Neural progenitor cell (in vitro differentiated cells): ENCODE measurements at places on chromosomes 12 and 14. TPM values are rescaled to one million over a fixed set of nuclear protein-coding genes. Genes with fewer than 3 reads are reported as not detected.

DNA sequence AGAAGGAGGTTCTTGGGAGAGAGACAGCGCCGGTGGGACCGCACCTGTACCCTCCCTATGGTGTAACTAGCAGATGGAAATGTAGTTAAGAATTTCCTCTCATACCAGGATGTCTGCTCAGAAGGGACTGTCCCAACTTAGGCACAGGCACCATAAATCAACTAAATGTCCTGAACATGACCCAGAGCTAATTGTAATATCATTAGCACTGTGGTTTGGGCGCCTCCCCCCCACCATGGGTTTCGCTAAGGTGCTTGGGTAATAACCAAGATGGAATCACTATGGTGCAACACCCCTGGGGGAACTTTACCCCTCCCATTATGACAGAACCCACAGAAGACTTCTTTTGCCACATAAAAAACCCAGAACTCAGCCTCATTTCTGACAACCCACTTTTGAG lies 15.9 kb downstream of the ZNF641 start:
- H3K27me3 ChIP-seq: no peaks in the 10 kb centered on the region
- no peak overlapping the region for H3K27ac ChIP-seq
- H3K36me3 ChIP-seq: no peaks in the 10 kb centered on the region
- no peak overlapping the region for H3K4me3 ChIP-seq
- no peaks in the 10 kb centered on the region for H3K4me1 ChIP-seq
- DNase-seq: no peak

DNA sequence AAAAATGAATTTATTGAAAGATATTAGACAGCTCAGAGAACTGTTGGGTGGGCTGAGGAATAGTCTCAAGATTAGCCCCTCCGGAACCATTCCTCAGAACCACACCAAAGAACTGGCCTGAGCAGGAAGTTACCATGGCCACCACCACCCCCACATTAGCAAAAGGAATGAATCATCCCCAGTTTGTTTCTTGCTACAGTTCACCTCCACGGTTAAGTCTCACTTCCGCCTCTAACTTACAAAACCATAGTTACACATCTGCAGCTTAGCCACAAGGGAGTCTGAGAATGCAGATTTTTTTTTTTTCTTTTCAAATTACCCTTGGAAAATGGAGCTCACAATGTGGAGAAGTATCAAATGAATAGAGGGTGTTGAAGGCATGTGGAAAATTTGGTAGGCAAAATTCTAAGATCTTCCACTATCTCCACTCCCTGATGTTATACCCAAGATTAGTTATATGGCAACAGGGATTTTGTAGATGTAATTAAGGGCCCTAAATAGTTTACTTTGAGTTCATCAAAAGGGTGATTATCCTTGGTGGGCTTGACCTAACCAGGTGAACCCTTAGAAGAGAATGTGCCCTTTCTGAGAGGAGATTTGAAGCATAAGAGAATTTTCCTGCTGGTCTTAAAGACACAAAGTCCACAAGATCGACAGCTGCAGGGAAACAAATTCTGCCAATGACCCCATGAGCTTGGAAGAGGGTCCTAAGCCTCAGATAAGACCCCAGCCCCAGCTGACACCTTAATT lies 129.8 kb upstream of the KRR1 start:
- no peak overlapping the region for H3K4me3 ChIP-seq
- H3K36me3 ChIP-seq: no peaks in the 10 kb centered on the region
- H3K27ac ChIP-seq: no peak overlapping the region
- no peaks in the 10 kb centered on the region for H3K4me1 ChIP-seq

DNA sequence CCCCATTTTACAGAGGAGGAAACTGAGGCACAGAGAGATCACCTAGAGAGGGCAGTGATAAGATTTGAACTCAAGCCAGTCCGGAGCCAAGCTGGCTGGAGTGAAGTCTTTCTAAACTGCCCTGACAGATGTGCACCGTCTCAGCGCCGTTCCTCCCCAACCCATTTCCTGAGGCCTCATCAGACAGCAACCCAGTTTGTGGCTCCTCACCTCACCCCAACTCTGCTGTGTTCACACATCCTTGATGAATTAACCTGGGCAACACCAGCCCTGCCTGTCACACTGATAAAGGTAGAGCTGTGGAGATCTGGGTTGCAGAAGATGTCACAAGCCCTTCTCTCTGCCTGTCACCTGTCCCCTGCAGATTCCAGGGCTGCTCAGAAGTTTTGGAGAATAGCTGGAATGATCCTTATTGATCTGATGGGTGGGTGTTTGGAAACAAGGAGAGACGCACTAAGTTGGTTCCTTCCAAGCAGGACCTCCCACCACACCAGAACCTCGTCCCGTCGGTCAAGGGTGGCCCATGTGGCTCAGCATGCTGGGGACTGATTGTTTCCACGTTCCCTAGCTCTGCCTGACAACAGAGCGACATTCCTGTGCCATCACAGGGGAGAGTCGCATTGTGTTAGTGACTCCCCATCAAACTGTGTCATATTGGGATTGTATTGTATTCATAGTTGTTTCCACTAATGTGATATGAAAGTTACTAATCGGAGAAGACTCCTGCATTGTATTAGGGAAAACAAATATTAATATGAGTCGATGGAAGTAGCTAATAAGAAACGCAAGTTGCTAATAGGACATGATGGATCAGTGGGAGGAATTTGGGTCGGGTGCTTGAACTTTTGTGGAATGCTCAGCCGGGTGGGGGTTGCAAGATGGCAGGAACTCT lies 200.6 kb downstream of the PHETA1 start:
- H3K4me3 ChIP-seq: no peak overlapping the region
- no peak overlapping the region for H3K27ac ChIP-seq
- no peaks in the 10 kb centered on the region for H3K27me3 ChIP-seq

GRCh38 chr12:91974541-91975085 lies 171.0 kb downstream of the BTG1 start:
- no peak overlapping the region for H3K4me3 ChIP-seq
- H3K27me3 ChIP-seq: no peaks in the 10 kb centered on the region
- no peak overlapping the region for H3K27ac ChIP-seq
- no peaks in the 10 kb centered on the region for H3K4me1 ChIP-seq
- no peaks in the 10 kb centered on the region for H3K36me3 ChIP-seq

GRCh38 chr12:84637926-84638325 lies 274.7 kb downstream of the SLC6A15 start:
- no peak overlapping the region for H3K27ac ChIP-seq
- H3K4me3 ChIP-seq: no peak overlapping the region
- no peak for DNase-seq
- H3K36me3 ChIP-seq: no peaks in the 10 kb centered on the region

GRCh38 chr12:54286042-54287030 lies 5.8 kb downstream of the HNRNPA1 start:
- no peak overlapping the region for H3K4me3 ChIP-seq
- peaks cover 24% of the 10 kb centered on the region for H3K4me1 ChIP-seq
- H3K27ac ChIP-seq: peak overlapping the region; percentile 26
- peaks cover 48% of the 10 kb centered on the region for H3K36me3 ChIP-seq

DNA sequence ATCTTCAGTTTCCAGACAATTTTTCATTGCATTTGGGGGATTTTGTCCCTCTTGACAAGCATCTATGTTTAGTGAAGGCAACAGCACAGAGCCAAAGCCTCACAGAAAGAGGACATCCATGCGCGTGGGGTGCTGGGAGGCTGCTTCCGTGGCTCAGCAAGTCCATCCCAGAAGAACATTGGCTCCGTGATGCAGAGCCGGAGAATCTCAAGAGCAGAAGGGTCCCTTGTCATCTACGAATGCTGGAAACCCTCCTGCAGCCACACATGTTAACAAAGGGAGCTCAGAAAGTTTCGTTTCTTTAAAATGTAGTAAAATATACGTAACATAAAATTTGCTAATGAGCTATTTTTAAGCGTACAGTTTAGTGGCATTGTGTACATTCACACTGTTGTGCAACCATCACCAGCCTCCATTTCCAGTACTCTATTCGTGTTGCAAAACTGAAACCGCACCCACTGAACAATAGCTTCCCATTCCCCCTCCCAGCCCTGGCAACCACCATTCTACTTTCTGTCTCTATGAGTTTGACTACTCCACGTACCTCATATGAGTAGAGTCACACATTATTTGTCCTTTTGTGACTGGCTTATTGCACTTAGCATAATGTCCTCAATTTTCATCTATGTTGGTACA lies 185.9 kb downstream of the TTC7B start:
- no peaks in the 10 kb centered on the region for H3K36me3 ChIP-seq
- peaks cover 2% of the 10 kb centered on the region for H3K4me1 ChIP-seq
- no peak for DNase-seq
- no peak overlapping the region for H3K27ac ChIP-seq

DNA sequence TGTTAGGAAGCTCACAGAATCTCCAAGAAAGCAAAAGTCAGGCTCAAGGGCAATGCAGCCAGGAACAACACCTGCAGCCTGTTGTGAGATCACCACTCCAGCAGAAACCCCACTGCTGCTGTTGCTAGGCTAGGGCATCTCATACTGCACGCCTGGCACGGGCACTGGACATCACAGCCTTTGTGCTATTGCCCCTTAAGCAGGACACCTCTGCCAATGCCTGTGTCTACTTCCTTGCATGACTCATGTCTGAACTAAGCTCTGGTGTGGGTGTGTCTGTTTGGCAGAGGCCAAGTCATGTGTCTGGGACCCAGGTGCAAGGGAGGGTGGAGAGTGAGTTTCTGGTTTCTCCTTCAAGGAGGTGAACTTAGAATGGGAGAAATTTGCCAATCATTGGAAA lies 10.0 kb upstream of the DDX47 start:
- H3K27ac ChIP-seq: no peak overlapping the region
- peaks cover 5% of the 10 kb centered on the region for H3K4me1 ChIP-seq
- no peaks in the 10 kb centered on the region for H3K36me3 ChIP-seq
- H3K4me3 ChIP-seq: no peak overlapping the region

- no peak overlapping the region for H3K4me3 ChIP-seq
- peak; percentile 74 for DNase-seq
- peaks cover 36% of the 10 kb centered on the region for H3K4me1 ChIP-seq
- H3K27ac ChIP-seq: no peak overlapping the region
- peaks cover 11% of the 10 kb centered on the region for H3K27me3 ChIP-seq
Measured at GRCh38 chr12:96986883-96987523, 79.9 kb downstream of the NEDD1 start.

DNA sequence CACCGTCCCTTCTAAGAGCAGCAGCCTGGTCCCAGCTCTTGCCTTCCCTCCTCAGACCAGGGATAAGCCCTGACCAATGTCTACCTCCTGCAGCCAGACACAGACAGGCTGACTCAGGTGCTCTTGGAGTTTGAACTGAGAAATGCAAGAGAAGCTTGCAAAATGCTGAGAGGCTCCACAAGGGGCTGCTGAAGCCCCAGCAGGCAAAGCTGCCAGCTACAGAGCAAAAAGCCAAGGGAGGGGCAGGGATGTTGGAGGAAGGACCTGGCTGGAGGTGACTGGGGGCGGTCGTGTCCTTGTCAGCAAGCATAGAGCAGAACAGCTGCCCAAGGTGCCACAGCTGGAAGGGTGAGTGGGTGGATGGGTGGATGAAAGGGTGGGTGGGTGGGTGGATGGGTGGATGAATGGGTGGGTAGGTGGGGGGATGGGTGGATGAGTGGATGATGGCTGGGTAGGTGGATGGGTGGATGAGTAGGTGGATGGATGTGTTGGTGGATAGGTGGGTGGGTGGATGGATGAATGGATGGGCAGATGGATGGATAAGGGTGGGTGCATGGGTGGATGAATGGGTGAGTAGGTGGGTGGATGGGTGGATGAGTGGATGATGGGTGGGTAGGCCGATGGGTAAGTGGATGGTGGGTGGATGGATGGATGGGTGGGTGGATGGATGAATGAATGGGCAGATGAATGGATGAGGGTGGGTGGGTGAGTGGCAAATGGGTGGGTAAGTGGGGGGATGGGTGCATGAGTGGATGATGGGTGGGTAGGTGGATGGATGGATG lies 4.0 kb upstream of the INF2 start:
- H3K36me3 ChIP-seq: no peaks in the 10 kb centered on the region
- no peak for DNase-seq
- no peaks in the 10 kb centered on the region for H3K27me3 ChIP-seq
- no peak overlapping the region for H3K27ac ChIP-seq
- H3K4me1 ChIP-seq: peaks cover 47% of the 10 kb centered on the region
- H3K4me3 ChIP-seq: no peak overlapping the region

- no peaks in the 10 kb centered on the region for H3K36me3 ChIP-seq
- H3K27ac ChIP-seq: no peak overlapping the region
- H3K4me3 ChIP-seq: no peak overlapping the region
- H3K4me1 ChIP-seq: peaks cover 22% of the 10 kb centered on the region
- DNase-seq: no peak
Measured at GRCh38 chr12:47085815-47086252, 6.1 kb upstream of the AMIGO2 start.

GRCh38 chr14:49920935-49921334 lies 28.1 kb downstream of the ARF6 start:
- H3K36me3 ChIP-seq: no peaks in the 10 kb centered on the region
- H3K4me1 ChIP-seq: no peaks in the 10 kb centered on the region
- no peaks in the 10 kb centered on the region for H3K27me3 ChIP-seq
- DNase-seq: no peak
- H3K4me3 ChIP-seq: no peak overlapping the region

DNA sequence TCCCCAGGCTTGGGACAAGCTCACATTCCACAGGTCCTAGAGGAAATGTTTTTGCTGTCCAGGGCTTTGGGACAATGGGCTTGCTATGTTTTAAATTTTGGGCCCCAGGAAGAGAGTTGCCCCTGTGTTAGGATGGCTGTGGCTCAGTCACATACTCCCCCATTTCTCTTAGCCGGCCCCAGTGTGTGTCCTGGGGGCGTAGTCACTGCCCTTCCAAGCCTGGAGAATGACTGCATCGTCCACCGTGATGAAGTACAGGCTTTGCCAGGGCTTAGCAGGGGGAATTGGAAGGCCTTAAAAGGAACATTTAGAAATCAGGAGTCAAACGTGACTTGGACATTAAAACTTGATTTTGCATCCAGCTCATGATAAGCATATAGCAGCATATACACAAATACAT lies 293.6 kb downstream of the CACNA1C start:
- H3K27me3 ChIP-seq: no peaks in the 10 kb centered on the region
- DNase-seq: no peak
- no peaks in the 10 kb centered on the region for H3K36me3 ChIP-seq
- no peaks in the 10 kb centered on the region for H3K4me1 ChIP-seq

DNA sequence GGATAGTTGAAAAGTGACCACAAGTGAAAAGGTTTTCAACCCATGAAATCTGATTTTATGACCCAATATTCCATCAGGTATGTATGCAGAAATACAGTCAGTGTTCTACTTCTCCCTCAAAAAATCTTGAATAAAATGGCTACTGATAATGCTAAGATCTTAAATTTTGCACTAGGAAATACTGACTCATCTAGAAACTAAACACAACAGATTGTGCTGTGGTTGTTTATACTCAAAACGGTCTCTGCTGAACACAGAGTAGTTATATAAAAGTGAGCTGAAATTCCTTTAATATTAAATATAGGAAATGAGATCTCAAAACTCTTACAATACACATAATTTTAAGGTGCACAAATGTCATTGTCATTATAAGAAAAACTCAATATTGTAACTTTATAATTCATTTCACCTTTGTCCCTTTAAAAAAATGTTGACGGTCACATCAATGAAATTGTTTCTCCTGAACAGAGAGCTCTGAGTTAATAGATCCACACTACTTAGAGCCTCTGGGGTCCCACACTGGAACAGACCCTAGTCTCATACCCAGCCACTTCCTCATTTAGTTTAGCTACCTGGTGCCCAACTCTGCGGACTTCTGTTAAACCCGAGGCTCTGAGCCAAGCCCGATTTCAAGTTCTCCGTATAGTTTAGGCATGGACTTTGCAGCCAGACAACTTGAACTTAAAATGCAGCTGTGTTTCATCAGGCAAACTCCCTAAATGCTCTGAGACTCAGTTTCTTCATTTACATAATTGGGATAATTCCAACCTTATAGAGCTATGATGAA lies 9.3 kb downstream of the COCH start:
- no peaks in the 10 kb centered on the region for H3K4me1 ChIP-seq
- no peak overlapping the region for H3K27ac ChIP-seq
- no peaks in the 10 kb centered on the region for H3K36me3 ChIP-seq
- no peaks in the 10 kb centered on the region for H3K27me3 ChIP-seq
- H3K4me3 ChIP-seq: no peak overlapping the region

NANOG gene
- not detected in 2 replicates for total RNA-seq

POU6F1 gene
- total RNA-seq: 1.6 TPM in 2 replicates

UNC119B gene
- total RNA-seq: 58.4 and 58.9 TPM in 2 replicates

OR9K2 gene
- total RNA-seq: not detected in 2 replicates

CLEC9A gene
- total RNA-seq: not detected in 2 replicates
